ENCODE measurements at places on chromosomes 2 and 18.

GRCh38 chr2:149122516-149122915 lies 84.0 kb downstream of the LYPD6B start:
- peak; percentile 31 for DNase-seq

GRCh38 chr2:127778850-127779249 lies 32.1 kb downstream of the WDR33 start:
- no peak for DNase-seq

DNA sequence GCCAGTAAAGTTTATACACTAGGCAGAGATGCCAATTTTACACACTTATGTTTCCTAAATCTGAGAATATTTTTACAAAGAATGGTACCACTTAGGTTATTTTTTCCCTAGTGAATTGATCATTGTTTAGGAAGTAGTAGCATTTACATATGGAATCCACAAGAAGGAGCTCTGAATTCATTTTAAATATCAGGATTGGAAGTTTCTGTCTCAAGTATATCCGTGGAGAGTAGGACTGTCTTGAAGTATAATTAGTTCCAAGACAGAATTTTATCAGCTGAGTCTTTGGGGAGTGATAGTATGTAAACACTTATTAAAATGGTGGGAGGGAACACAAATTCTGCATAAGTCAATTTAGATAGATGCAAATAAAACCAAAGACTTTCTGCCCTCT lies 82.3 kb upstream of the FAM98A start:
- DNase-seq = peak; percentile 65

DNA sequence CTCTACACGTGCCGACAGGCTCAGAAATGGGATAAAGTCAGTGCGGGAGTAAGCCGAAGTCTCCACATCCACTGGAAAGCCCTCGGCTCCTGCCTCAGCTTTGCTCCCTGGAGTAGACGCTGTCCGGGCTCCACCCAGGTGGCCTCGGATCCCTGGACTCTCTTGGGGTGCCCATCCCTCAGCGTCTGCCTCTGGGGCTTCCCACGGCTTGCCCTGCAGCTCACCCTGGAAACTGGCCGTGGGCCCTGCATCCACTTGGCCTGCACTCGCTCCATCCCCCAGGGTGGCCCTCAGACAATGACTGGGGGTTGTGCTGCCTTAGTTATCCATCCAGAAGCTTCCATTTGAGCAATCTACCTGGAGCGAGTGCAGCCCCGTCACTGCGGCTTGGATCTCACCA lies 36.2 kb upstream of the TAF1B start:
- no peak for DNase-seq

DNA sequence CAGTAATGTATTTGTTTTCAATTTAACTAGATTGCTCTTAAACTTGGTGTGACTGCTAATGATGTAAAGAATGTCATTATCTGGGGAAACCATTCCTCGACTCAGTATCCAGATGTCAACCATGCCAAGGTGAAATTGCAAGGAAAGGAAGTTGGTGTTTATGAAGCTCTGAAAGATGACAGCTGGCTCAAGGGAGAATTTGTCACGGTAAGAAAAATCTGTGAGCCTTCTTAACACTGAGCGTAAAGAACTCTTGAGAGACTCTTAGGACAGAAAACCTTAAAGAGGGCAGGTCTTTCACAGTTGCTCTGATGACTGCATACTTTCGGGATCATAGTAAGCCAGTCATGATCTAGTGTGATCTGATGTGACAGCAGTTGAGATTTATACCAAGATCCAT lies 15.9 kb downstream of the MDH1 start:
- DNase-seq = no peak

DNA sequence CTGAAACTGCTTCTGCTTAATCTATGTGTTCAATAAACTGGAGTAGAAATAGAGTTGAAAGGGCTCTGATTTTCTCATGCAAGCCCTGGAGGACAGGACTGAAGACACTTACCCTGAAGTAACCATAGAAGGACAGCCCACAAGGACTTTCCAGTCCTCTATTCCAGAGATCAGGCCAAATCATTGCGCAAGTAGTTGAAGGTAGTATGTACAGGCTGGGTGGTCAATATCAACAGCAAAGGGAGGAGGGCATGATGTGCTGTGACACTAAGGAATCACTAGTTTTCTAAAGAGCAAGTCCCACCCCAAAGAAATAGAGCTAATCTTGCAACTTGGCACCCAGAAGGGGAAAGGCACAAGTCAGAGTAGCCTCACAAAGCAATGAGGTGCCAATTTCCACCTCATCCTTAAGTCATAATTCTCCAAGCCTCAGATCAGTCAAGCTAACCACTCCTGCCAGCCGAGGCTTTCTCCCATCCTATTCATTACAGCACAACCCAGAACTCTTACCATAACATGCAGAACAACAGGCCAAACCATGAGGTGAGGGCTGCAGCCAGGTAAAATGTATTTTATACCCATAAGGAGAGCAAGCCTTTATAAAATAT lies 533.5 kb downstream of the TNS1 start:
- DNase-seq = no peak

- DNase-seq = peak; percentile 28
These were observed 39.9 kb downstream of the NGEF start for GRCh38 chr2:232973011-232973735.

GRCh38 chr18:74303936-74304335 lies 11.7 kb upstream of the C18orf63 start:
- no peak for DNase-seq

GRCh38 chr18:57194622-57195021 lies 47.7 kb downstream of the BOD1L2 start:
- no peak for DNase-seq

- no peak for DNase-seq
These were observed 119.9 kb upstream of the SERTAD2 start for GRCh38 chr2:64773461-64774118.

DNA sequence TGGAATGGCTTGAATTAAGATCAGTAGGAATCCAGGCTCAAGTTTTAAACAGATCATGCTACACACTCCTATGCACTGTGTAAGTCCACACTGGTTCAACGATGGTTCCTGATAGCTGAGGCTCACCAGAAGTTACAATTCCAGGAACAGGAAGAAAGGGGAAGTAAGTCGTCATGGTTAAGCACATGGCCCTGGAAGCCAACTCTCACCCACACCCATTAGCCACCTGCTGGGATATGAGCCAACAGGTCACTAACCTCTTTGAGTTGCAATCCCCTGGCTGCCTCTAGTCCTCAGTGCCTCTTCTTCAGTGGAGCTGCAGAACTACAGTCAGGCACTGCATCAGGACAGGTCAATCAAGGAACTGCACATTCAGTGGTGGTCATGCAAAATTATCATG lies 133.5 kb downstream of the TMEM182 start:
- no peak for DNase-seq

- peak; percentile 91 for DNase-seq
These were observed at the start of gene ASXL3 for GRCh38 chr18:33577685-33578517. Gene ASXL3, plus strand, starts transcription at chr18:33578219. Its CDS starts 413 bp downstream, at chr18:33578632.

DNA sequence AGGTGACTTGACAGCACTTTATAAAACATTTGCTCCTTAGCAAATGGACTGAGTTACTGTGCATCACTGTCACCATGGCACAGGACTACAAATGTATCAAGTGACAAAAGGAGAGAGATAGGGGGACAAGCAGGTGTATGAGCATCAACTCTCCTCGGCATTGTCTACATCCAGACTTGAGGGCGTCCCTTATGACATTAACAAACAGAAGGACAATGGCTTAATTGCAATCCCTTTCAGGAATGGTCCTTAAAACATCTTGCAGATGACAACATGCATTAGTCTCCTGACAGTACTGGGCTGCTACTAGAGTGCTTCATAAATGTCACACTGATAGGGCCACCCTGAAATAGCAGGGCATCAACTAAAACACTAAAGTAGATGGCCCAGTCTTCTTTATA lies 198.8 kb downstream of the PDE1A start:
- peak; percentile 68 for DNase-seq

DNA sequence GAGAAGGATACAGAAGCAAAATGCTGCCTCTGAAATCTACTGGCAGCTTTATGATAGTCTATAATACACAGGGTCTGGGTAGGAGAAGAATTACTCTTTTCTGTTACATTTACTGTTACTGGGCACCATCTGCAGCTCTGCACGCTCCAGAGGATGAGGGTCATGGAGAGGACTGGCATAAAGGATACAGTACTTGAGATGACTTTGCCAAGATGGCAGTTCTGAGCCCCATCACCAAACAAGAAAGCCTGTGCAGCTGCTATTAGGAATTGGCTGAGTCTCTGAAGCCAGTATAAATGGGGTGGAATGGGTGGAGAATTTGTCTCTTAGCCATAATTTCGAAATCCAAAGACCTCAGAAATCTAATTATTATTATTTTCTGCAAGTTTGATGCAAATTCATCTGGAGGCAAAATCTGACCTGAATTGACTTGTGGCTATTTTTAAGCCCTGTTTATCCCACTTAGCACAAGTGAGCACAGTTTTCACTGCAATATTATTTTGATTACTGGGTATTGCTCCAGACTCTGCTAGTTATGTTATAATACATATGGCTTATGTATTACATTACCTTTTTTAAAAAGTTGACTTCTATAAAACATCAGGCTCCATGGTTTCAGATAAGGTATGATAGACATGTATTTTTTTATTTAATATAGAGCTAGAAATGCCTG lies 579.5 kb downstream of the MBD2 start:
- no peak for DNase-seq

DNA sequence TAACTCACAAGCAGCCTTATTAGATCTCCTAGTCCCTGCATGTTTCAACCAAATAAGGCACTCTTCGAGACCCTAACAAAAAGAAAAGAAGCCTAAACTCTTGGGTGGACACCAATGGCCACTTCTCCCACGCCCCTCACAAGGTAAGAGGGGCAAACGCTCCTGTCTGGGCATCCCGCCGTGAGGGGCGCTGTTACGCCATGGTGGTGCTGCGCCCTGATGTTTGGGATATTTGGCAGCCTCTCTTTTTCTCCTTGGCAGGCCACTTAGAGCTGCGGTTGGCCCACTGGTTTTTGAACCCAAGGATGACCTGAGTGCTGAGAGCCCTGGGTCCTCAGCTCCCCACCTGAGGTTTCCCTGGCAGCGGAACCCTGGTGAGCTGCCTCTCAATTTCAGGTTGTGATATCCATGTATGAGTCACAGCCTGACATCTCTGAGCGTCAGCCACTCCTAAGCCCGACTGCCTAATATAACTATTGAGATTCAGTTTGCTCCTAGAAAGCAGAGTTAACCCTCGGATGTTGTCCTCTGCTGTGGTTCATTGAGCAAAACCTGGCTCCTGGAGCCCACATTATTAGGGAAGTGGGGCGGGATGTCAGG lies 103.3 kb downstream of the COL6A3 start:
- no peak for DNase-seq

DNA sequence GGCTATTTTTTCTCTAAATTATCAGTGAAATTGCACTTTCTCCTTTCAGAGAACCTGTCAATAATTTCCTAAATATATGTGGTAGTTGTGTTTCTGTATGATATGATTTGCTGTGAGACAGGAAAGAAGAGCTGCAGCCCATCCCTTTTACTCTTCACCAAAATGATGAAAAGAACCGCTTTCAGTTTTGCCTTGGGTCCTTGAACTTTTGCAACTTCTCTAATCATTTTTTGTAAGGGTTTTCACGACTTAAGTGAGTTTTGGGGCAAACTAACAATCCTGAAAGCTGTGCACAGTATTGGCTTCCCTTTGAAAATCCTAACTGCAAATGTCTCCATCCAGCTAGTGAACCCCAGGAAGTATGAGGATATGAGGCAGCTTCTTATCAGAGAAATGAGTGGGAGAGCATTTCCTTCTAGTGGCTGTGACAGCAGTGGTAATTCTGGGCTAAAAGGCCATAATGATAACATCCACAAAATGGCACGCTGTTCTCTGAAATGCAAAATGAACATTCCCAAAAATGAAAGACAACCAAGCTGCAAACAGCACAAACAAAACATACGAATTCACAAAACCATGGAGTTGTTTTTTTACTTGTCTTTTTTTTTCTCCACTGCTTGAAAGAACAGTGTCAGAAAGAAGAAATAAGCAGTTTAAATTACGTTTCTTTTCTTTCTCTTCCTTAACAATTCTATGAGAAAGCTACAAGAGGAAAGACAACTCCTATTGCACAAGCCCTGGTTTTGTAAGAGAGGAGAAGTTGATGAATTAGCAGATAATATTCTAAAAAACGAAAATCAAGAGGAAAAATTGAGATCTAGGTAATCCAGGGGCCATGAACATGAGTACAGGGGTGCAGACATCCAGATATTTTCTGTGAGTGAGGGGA lies 1291.6 kb upstream of the ZEB2 start:
- DNase-seq = no peak

DNA sequence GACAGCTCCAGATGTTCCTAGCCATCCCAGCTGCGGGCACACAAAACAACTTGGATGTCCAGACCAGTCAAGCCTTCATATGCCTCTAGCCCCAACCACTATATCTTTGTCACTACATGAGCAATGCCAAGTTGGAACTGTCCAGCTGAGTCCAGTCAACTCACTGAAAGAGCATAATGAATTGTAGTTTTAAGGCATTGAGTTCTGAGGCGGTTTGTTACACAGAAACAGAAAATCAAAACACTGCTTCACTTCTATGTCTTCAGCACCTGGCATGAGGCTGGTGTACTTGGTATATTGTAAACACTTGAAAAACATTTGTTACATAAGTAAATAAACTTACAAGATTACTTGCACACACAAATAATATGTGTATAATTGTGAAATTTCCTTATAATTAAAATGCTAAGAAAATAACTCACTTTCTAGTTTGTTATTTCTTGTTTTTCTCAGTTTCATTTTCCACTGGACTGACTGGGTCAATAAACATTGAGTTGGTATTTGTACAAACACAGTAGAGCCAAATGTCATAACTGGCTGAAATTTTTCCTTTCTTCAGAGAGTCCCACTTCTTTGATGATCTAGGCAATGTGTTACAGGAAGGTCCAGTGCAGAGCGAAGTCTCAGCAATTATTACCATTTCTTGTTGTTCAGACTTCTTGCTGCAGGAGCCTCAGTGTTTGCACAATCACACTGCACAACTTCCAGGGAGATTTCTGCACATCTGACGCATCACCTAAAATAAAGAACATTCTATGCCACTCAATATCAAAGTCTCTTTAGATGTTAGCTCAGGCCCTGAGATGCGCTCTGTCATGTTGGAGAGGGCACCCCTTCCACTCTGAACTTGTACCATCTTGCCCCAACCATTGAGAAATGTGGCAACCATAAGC lies 38.2 kb upstream of the DPP4 start:
- DNase-seq = no peak

DNA sequence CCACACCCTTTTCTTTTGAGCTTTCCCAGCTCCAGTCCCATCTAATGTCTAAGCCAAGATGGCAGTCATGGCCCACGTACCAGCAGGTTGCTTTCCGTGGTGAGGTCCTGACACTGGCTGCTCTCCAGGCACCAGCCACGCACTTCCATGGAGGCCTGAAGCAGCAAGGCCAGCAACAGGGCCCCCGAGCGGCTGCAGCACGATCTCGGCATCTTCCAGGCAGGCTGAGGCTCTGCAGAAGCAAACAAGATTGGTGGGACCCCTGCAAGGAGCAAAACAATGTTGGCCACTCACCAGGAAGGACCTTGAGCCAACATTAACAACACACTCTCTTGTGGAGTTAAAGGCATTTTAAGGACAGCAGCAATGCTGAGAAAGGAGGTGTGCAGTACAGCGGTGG lies 3.8 kb downstream of the POMC start:
- no peak for DNase-seq
